ENCODE measurements at places on chromosomes 4 and X.
A peak's percentile ranks its signal among the peaks of the same experiment; 100 is the strongest.

DNA sequence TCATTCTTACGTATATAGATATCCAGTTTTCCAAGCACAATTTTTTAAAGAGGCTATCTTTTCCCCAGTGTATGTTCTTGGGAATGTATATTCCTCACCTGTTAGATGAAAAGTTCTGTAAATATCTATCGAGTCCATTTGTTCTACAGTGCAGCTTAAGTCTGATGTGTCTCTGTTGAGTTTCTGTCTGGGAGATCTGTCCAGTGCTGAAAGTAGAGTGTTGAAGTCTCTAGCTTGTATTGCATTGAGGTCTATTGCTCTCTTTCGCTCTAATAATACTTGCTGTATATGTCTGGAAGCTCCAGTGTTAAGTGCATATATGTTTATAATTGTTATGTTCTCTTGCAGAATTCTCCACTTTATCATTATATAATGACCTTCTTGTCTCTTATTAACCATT, 373.1 kb downstream of the PPARGC1A start:
- no peak for DNase-seq

GRCh38 chr4:82797405-82798111, 1.0 kb downstream of the SCD5 start:
- no peak for DNase-seq

DNA sequence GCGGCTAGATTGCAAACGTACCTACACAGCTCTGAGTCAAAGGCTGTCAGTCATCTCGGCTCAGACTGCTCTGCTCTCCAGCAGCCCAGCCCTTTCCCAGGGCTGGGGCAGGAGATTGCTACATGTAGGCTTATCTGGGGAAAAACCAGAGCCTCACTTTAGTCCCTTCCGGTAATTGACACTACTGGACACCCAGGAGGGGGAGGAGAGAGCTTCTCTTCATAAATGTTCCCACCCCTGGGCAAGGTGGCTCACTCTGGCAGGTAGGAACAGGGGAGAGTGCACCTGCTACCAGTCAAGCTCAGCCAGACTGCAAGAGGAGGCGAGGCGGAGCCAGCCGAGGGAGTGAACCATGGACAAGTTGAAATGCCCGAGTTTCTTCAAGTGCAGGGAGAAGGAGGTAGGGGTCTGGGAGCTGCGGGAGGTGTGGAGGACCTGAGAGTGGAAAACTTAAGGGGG, at the start of gene SLC6A14:
SLC6A14 (plus strand) TSS at position 249 of the 459 bp plus-strand sequence; CDS start at position 353, 104 bp downstream.
- no peak for DNase-seq

GRCh38 chrX:20028588-20028987, 37.7 kb upstream of the BCLAF3 start:
- DNase-seq: no peak

DNA sequence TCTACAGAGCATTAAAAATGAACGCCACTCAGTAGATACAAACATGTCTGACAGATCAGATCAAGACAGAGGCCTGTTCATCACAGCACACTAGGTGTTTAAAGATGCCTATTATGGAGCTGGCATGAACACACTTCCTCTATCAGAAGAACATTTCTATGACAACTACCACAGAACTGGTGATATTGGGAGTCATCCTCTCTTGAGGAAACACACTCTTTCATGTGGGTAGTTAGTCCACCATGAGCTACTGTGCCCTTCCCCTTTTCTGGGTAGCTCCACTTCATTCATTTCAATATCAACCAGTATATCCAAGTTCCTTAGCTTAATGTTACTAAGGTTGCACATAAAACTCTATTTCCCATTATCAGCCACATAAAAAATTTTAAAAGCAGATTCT, 46.7 kb downstream of the MAOB start:
- no peak for DNase-seq

DNA sequence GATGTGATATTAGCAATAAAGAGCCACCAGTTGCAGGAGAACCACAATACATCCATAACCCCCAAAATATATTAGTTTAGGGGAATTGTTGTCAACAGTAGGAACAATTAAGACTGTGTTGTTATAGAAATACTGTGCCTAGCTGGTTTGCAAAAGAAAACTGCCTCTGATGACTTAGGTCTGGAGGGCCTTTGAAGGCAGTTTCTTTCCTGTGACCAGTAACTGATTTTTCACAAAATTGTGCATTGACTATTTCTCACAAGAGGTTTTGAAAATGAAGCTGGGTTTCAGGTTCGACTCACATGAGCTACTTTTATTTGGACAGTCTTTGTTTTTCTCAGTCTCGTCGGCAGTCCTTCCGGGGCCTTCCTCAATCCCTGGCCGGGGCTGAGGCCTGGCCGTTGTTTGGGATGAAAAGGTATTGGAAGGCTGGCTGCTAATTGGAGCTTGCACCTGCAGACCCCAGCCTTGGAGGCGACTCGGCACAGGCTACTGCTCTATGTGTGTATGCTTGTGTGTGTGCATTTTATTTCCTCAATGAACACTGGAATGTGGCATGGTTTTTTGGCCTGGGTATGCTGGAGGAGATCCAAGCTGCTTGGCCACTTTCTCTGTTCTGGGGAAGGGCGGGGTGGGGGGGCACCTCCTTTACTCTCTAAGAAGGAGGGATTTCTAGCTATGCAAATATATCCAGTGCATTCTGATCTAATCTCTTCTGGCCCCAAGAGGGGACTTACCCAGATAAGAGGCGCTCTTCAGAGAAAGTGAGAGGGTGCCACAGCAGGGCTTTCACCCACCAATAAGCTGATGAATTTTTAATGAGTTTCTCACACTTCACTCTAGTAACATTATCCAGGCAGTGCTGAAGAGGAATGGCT, 49.5 kb upstream of the LNX1 start:
- DNase-seq: no peak

GRCh38 chr4:8329859-8330761, 60.6 kb downstream of the HTRA3 start:
- DNase-seq: no peak

GRCh38 chr4:177118596-177118995, 191.1 kb upstream of the NEIL3 start:
- DNase-seq: peak; percentile 17

DNA sequence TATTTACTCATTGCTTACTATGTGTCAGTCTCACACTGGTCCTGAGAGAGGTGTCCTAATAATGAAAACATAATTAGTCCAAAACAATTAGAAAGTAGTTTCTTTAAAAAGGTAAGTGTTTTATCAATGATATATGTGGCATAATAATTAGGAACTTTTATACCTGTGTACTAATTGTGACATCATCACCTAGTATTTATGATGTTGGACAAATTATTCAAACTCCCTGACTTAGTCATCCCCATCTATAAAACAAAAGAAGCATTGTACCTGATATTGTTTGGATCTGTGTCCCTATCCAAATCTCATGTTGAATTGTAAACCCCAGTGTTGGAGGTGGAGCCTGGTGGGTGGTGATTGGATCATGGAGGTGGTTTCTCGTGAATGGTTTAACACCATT, 15.8 kb upstream of the ARHGEF38 start:
- no peak for DNase-seq

GRCh38 chrX:38103857-38104812, 97.8 kb downstream of the SYTL5 start:
- no peak for DNase-seq

DNA sequence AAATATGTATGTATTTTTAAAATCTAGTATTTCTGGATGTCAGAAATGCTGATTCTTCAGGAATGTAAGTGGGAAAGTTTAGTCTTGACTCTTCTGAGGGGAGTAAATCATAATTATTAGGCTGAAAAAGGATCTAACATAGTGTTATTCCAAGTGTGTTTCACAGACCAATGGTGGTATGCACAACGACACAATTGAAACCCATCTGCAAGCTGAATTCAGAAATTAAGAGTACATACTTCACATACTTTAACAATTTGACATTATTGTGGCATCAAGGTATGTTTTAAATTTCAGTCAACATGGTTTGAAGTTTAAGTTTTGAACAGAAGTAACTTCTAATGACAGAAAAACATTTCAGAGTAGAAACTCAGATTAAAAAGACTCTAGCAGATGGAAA, 236.7 kb downstream of the SLC7A11 start:
- no peak for DNase-seq

- DNase-seq: no peak
These were observed 165.9 kb upstream of the CENPE start for GRCh38 chr4:103364083-103364482.
